Stimulated activated CD8-positive, alpha-beta memory T cell treated with anti-CD3 and anti-CD28 coated beads, Interleukin-4, amount 100 ng/mL, for 1 hour (primary cell): ENCODE measurements at places on chromosomes 3 and 15.

DNA sequence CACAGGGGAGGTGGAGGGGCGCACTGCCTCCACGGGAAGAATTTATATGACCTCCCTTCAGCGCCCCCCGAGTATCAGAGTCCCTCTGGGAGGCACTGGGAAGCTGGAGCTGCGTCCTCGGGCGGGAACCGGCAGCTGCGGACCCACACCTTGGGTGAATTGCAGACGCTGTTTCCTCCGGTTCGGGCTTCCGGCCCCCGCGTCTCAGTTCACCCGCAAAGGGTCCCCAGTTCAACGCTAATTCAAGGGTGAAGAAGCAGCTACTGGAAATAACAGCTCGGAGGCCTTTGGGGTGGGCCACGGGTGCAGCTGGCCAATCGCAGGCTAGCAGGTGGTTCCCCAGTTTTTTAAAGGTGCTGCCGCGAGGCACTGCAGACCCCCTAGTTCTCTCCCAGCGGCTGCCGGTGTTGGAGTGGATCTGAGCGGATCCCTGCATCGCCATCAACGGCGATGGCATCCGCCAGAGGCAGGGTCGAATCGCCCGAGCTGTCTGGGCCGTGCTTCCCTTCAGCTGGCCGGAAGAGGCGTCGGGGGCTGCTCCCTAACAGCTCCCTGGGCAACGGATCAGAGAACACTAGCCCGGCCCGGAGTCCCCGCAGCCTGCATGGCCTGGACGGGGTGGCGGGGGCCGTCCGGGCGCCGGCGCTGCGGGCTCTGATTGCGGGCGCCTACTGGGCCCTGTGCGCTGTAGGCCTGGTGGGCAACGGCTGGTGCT, 19.4 kb upstream of the ADAMTS7 start:
- no peak for DNase-seq

DNA sequence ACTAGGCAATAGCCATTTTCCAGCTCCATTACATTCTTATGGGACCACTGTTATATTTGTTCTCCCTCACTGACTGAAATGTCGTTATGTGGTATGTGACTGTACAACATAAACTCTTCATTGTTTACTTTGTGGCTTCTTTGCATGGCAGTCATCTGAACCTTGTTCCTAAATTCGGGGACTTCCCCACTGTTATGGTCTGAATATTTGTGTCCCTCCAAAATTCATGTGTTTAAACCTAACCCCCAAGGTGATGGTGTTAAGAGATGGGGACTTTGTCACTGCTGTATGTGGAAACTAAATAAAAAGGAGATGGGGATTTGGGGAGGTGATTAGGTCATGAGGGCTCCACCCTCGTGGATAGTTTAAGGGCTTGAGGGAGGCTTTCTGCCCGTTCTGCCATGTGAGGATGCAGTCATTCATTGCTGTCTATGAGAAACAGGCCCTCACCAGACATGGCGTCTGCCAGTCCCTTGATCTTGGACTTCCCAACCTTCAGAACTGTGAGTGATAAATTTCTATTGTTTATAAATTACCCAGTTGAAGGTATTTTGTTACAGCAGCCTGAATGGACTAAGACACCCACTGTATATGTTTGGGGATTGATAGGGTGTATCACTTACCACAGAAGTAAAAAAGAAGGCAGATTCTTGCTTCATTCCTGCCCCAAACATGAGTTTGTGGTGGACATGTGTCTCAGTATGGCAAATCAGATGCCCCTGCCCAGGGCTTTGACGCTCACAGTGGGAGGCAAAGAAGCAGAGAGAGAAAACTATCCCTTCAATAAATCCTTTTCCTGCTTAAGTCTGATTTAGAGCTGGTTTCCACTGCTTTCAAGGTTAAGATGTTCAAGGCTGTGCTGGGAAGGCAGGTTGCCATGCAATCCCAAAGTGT, 138.0 kb upstream of the UBE2E1 start:
- DNase-seq, result no peak

- no peak for DNase-seq
Measured at GRCh38 chr3:102354818-102355515, 79.8 kb upstream of the ZPLD1 start.

- DNase-seq, result no peak
Measured at GRCh38 chr3:151209654-151210053, 6.6 kb upstream of the GPR171 start.

DNA sequence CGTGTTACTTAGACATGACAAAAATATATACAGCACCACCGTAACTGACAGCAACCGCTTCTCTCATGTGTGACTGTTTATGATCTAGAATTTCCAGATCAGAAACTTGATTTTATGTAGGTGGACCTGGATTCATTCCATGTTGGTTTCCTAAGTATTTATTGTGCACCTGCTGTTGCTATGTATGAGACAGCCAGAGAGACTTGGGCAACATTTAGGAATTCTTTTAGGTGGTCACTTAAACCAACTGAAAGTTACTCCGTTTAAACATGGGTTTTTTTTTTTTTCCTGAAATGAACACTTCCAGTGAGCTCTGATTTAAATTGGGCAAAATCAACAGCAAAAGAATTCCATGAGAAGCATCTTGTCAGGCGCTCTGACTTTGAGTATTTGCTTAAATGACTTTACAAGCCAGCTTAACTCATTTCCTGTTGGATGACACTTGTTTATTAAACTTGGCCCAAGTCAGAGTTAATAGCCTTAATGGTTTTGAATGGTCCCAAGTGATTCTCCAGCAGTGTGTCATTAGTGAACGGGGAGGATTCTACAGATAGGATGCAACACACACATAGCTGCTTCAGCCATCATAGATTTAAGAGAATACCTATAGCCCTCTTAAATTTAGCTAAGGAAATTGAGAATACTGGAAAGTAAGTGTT, 31.8 kb downstream of the MITF start:
- DNase-seq, result no peak

GRCh38 chr3:192772240-192772894, 45.0 kb upstream of the FGF12 start:
- no peak for DNase-seq

DNA sequence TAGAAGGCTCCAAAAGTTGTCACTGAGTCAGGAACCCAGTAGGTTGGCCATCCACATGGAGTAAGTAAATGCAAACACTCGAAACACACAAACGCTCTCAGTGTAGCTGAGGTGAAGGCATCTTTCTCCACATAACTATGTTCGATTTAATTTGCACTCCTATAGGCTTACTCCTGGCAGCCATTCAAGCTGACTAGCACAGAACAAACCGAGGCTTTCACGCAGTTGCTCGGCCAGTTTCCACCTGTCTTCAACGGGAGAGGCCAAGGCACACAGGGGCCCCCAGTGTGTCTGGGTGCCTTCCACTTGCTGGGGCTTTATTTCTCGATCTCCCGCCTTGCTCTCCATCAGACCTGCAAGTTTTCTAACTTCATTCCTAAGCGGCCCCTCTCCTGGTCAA, 18.9 kb downstream of the RGMA start:
- DNase-seq, result no peak

- DNase-seq, result no peak
Measured at GRCh38 chr15:25175033-25175788, 220.4 kb downstream of the SNRPN start.

- no peak for DNase-seq
Measured at GRCh38 chr15:68344600-68344999, 67.1 kb downstream of the FEM1B start.

GRCh38 chr15:88543065-88543776, 3.3 kb downstream of the DET1 start:
- no peak for DNase-seq

DNA sequence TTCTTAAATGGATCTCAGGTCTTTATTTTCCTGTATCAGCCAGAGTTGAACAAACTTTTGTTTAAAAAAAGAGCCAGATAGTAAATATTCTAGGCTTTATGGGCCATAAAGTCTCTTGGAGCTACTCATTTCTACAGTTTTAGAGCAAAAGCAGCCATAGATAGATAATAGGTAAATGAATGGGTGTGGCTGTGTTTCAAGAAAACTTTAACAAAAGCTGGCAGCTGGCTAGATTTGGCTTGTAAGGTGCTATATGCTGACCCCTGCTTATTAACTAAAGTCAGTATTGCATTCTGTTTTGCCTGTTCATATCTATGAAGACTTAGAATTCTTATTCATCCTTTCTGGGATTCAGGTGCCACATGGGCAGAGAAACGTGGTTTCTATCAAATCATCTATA, 29.0 kb downstream of the MFN1 start:
- no peak for DNase-seq

DNA sequence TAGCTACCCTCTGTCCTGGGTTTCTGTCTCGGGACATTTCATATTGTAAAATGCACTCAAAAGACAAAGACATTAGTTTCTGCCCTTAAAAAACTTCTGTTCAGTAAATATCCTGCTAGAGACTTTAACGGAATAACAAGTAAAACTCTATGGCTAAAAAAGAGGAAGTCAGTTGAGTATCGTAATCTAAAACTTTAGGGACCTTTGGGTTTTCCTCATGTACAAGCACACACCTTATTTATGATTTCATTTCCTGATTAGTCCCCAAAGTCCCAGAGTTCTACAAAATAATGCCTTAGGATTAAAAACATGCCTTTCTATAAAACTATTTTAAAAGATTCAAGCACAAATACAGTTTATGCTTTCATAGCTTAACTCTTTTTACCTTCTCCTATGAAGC, 585.9 kb downstream of the UNC13C start:
- DNase-seq, result no peak

GRCh38 chr3:146557745-146558144, 13.3 kb upstream of the PLSCR1 start:
- no peak for DNase-seq

DNA sequence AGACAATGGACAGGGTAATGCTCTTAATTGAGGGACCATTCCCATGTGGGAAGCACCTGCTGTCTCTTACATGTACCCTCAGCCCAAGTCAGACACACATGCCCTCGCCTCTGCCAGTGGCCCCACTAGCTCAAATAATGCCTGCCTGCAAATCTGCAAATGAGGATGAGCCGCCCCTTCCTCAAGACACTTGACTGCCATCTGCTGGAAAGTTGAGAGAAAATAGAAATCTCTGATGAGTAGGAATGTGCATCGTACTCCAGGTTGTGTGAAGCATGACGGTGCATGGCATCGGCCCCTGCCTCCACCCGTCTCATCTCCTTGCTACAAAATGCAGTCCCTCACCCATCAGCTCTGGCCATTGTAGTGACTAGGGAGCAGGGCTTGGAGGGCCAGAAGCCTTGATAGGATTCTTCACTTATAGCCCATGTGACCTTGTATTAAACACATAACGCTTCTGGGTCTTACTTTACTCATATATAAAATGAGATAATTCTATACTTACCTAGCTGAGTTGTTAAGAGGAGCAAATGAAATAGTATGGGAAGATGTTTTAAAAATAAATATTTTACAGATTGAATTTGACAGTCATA, 6.3 kb upstream of the SCN5A start:
- DNase-seq, result no peak

GRCh38 chr15:93179700-93180102, 90.7 kb upstream of the RGMA start:
- no peak for DNase-seq

DNA sequence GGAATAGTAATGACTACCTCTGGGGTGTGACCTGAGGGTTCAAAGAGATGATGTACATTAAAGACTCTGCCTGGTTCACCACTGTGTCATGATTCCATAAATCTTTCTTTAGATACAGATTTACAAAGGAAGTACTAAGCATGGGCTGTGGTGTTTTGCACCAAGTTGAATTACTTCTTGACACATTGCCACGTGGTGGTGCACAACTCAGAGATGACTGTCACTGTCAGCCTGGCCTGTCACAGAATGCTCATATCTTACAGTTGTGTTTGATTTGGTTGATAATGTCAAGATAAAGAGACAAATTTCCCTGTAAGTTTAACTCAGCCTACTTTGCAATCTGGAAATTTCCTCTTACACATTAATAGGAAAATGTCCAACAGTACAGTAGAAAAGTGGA, 3.2 kb downstream of the CTDSPL start:
- DNase-seq, result no peak

- DNase-seq, result no peak
Measured at GRCh38 chr3:59429198-59429597, 379.4 kb upstream of the CFAP20DC start.

DNA sequence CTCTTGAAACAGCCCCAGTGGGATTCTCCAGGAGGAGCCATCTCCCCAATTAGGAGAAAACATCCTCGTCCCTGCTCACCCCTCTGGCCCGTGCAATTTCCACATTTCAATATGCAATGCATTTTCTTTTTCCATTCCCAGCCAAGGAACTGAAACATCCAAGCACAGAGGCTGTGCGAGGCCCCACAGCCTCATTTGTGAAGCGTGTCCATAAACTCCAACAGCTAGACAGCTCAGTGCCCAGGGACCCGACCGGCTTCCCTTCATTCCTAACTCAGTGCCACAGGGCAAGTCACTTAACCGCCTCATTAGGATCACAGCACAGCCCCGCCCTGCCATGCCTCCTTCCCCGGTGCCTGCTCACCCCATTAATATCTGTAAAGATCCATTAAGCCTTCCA, 204.2 kb upstream of the IGF1R start:
- no peak for DNase-seq

DNA sequence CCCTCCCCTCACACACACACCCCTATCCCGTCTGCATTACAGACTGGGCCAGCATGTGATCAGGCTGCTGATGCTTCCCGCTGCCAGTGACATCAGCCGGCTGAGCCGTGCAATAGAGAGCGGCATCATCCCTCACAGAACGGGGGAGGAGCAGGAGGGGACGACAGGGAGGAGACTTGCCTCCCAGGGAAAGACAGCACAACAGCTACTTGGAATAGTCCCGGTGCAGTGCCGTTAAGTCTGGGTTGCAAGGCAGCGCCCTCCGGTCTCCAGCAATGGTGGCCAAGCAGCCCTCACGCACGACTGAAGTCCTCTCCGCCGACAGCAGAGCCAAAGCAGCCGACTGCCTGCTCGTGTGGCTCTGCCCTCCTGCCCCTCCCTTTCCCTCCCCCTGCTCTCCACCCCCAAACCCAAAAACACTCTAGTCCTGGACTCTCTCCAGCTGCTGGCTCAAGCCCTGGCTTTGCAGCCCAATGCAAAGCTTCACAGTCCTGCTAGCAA, 31.5 kb upstream of the RPS17 start:
- no peak for DNase-seq

DNA sequence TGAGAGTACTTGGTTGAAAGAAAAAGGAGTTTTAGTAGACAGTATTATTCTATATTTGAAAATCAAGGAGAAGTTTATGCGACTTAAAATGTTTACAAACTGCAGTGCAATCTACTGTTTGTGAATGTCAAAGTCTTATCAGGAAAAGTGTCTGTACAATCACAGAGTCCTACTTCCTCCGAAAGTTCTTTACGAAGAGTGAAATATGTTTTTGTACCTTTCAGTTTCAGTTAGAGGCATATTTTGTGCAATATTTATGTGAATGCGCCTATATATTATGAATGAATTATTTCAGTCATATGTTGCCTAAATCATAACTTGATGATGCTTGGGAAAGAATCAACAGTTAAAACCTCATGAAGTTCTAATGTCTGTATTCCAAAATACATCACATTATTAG, 31.5 kb downstream of the NGRN start:
- no peak for DNase-seq

- DNase-seq, result no peak
Measured at GRCh38 chr3:42653560-42654330, at the start of gene ZBTB47. ZBTB47 (plus strand) TSS chr3:42653697; CDS start chr3:42658356, 4,659 bp downstream.

GRCh38 chr3:161275919-161276318, 54.8 kb downstream of the NMD3 start:
- DNase-seq, result no peak
